Dermis lymphatic vessel endothelial cell (primary cell): ENCODE measurements at places on chromosomes 16 and 17. TPM values are rescaled to one million over a fixed set of nuclear protein-coding genes. Genes with fewer than 3 reads are reported as not detected.

The CDT1 gene
- total RNA-seq: 0.77 and 0.98 TPM in 2 replicates

The PRDM7 gene
- total RNA-seq: not detected in 2 replicates

The VPS9D1 gene
- total RNA-seq: 3.3 and 4.7 TPM in 2 replicates

The KPNA2 gene
- total RNA-seq: 37.9 and 45.0 TPM in 2 replicates

The KAT7 gene
- total RNA-seq: 49.8 and 62.0 TPM in 2 replicates

The KRT14 gene
- not detected in 2 replicates for total RNA-seq

The THOC6 gene
- total RNA-seq: 14.7 and 21.3 TPM in 2 replicates

The CXCL16 gene
- 0.54 and 0.77 TPM in 2 replicates for total RNA-seq
